Muscle of arm (tissue), 14 donors: ENCODE measurements at places on chromosomes 4 and X.

DNA sequence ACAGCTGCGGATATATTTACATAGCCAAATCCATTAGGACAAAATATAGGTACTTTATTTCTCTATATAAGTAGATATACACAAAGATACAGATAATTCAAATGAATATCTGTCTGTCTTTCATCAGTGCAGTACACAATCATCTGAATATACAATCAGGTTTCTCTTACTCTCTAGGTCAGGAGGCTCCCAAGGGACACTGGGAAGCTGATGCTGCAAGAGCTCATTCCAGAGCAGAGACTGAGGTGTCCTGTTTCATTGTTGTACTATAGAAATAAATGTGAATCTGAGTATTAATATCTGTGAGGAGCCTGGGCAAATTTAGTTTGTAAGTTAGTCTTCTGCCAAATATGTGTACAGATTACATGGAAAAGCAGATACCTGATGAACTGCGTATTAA is 4.2 kb downstream of the TLL1 start:
- no peak for DNase-seq

- peak; percentile 59 for DNase-seq
These were observed 3.0 kb downstream of the SLIT2 start for GRCh38 chr4:20254511-20255250.

DNA sequence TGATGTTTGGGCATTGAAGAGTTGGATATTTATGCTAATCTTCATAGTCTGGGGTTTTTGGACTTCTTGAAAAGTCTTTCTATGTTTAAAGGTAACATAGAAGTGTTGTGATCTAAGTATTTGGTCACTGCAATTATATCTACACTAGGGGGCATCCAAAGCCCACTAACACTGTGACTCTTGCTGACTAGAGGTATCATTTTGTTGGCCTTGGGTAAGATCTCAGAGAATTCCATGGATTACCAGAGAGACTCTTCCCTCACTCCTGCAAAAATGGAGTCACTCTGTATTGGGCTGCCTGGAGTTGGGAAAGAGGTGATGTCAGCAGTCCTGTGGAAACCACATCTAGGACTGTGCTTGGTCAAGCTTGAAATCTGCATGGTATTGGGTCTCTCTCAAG is 1077.6 kb downstream of the FAM133A start:
- DNase-seq: no peak

- DNase-seq: no peak
These were observed 9.1 kb downstream of the ELF2 start for GRCh38 chr4:139167774-139168444.

DNA sequence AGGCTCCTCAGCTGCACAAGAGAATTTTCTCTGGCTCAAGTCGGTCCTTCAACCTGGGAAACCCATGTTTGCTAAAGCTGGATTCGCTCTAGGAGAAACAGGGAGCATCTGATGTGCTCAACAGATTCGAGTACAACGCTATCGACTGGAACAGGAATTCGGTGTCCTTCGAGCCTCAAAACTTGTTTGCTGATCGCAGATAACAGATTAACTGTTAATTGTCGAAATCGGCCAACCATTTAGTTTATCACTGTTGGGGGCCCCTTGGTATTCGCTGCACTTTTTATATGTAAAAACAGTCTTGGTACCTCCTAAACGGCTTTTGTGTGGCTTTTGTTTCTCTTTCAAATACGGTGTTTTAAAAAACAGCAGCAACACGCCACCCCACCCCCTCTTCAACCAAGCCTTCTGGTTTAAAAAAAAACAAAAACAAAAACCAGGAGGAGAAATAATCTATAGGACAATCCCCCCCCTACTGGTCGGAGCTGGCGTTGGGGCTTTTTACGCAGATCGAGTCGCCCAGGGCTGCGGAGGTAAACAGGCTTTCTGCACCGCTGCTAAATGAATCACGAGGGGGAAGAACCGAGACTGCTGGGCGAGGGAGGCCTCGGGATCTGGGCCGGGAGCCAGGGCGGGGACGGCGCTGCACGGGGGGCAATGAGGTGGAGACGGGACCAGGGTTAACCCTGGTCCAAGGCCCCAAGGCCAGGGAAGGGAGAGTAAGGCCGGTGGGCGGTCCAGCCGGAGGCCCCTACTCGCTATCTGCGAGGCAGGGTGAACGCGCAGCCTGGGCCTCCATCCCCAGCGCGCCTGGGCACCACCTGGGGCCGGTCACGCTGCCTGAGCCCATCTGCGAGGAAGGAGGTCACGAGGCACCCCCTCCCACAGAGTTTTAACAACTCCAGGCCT is 71.7 kb upstream of the BCOR start:
- DNase-seq: no peak
